ENCODE measurements at places on chromosomes 7 and 10. TPM values are rescaled to one million over a fixed set of nuclear protein-coding genes. Genes with fewer than 3 reads are reported as not detected.

DNA sequence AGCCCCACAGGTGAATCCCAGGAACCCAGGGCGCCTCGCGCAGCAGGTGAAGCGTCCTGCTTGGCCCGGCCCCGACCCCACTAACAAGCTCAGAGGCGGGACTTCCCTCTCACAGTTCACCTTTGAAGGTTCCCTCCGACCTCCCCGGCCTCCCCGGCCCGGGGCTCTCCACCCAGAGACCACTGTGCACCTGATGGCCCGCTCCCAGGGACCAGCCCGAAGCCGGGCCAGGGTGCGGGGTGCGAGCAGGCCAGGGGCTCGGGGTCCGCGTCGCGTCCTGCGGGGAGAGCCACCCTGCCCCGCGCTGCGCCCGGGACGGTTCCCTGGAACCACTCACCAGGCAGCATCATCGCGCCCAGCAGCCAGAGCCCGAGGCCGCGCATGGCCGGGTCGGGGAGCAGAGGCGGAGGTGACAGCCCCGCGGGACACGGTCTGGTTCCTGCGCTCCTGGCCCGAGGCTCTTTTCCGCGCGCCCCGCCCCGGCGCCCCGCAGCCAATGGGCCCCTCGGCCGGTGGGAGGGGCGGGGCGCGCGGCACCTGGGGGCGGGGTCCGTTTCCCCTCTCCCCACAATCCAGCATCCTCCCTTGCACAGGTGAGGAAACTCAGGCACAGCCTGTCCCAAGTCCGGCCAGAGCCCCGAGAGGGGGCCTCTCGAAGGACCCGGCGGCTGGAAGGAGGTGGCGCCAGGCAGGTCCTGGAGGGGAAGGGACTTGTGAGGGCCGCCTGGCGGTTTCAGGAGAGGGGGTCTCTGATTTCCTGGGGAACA lies at the start of gene ADAM8:
Gene ADAM8, minus strand, starts transcription at position 434 of the 767 bp plus-strand sequence. Its CDS starts 51 bp downstream, at position 383.
- peak; percentile 82 for DNase-seq

DNA sequence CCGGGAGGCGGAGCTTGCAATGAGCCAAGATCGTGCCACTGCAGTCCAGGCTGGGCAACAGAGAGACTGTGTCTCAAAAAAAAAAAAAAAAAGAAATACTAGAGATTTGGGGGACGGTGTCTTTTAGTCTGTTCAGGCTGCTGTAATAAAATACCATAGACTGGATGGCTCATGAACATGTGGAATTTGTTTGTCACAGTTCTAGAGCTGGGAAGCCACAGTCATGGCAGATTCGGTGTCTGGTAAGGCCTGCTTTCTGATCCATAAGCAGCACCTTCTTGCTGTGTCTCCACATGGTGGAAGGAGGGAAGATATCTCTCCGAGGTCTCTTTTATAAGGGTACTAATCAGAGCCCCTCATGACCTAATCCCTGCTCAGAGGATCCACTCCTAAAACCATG lies 102.7 kb upstream of the MKLN1 start:
- no peak for DNase-seq

- DNase-seq: no peak
These were observed 172.1 kb upstream of the AOAH start for GRCh38 chr7:36896418-36896817.

GRCh38 chr7:36266683-36267082 lies 113.6 kb downstream of the EEPD1 start:
- no peak for DNase-seq

DNA sequence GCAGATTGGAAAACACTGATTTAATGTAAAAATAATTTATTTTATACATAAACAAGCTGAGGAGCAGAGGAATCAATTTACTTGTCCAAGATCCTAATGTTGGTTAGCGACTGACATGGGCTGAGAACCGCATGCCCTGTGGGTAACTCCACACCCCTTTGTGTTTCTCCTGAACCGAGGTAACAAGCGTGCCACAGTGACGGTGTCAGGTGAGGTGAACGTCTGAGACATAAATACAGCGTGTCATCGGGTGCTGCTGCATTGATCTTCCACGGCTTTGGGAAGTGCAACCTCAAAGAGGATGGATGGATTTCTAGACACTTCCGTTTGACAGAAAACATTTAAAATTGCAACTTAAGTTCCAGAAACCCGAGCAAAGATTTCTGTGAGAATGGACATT lies 386.8 kb upstream of the ADARB2 start:
- DNase-seq: no peak

GRCh38 chr10:116210588-116211346 lies 62.2 kb downstream of the GFRA1 start:
- no peak for DNase-seq

The GLI3 gene
- 1.1 TPM for total RNA-seq

The WASL gene
- total RNA-seq: 6.3 TPM

The SRPK2 gene
- 39.1 TPM for total RNA-seq

The SSC4D gene
- total RNA-seq: 0.47 TPM
